ELF-1 (cell line): ENCODE measurements at places on chromosomes 4 and X.

DNA sequence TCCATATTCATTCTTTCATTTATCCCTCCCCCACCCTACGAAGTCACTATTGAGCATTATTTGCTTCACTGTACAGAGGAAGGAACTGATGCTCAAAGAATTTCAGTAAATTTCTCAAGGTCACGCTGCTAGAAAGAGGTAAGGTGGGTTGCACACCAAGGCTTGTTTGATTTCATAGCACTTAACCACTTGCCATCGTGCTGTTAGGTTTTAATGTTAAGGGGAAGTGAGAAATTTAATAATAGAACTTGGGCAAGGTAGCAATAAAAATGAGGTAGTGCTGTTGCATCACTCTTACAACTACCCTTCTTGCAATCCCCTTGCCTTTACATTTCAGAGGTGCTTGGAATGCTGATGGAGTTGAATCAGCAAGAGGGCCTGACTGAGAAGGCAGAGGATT is 343.1 kb downstream of the MID1IP1 start:
- no peak for DNase-seq

- peak; percentile 48 for DNase-seq
Observed at GRCh38 chr4:121277194-121278105, 103.4 kb downstream of the QRFPR start.

DNA sequence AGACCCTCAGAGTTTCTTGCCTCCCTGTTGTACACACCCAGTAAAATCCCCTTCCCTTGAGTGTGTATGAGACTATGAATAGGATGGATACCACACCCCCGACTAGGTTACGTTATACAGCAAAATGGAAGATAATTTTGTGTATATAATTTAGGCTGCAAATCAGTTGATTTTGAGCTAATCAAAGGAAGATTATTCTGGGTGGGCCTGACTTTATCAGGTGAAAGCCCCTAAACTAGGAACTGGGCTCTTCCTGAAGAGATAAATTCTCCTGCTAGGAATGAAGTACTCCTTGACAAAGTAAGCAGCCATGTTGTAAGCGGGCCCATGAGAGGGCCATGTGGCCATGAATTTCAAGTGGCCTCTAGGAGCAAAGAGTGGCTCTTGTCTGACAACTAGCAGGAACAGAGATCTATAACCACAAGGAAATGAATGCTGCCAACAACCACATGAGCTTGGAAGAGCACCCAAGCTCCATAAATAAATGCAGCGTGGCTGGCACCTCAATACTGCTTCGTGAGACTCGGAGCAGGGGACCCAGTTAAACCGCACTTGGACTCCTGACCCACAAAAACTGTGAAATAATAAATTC is 646.4 kb downstream of the IL1RAPL1 start:
- DNase-seq = no peak

DNA sequence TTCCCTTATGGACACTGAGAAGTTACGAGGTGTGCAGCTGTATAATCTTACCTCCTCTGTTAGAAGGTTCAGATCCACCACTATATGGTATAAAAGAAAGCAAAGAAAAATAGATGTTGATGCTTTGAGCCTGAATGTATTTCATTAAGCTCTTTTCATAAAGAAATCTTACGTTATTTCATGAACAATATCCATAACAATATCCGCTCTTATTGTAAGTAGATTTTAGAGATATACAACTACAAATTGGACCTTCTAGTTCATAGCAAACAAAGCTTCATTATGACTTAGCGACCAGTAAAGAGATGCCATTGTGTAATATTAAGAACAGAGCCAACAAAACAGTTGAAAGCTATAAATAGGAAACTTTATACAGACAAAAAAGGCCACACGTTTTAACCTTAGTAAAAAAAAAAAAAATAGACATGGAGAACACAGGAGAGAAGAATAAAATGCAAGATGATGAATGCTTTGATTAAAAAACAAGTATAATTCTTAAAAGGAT is 203.6 kb downstream of the PDGFC start:
- DNase-seq = no peak

DNA sequence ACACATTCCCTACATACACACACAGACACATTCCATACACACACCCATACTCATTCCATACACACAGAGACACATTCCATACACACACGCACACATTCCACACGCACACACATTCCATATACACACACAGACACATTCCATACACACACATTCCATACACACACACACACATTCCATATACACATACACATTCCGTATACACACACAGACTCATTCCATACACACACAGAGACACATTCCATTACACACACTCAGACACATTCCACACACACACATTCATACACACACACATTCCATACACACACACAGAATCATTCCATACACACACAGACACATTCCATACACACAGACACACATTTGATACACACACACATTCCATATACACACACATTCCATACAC is 15.2 kb downstream of the LINC00632 start:
- DNase-seq = no peak

- DNase-seq = no peak
Observed at GRCh38 chr4:113147498-113148111, 98.2 kb downstream of the ANK2 start.

- no peak for DNase-seq
Observed at GRCh38 chrX:18465051-18465450, 39.6 kb downstream of the CDKL5 start.

DNA sequence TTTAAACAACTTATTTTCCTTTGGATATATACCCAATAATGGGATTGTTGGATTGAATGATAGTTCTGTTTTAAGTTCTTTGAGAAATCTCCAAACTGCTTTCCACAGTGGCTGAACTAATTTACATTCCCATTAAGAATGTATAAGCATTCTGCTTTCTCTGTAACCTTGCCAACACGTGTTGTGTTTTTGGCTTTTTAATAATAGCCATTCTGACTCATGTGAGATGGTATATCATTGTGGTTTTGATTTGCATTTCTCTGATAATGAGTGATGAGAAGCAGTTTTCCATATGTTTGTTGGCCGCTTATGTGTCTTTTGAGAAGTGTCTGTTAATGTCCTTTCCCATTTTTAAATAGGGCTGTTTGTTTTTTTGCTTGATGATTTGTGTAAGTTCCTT is 155.6 kb upstream of the PITX2 start:
- no peak for DNase-seq

GRCh38 chr4:2996415-2996814 is 33.0 kb downstream of the GRK4 start:
- DNase-seq = no peak

DNA sequence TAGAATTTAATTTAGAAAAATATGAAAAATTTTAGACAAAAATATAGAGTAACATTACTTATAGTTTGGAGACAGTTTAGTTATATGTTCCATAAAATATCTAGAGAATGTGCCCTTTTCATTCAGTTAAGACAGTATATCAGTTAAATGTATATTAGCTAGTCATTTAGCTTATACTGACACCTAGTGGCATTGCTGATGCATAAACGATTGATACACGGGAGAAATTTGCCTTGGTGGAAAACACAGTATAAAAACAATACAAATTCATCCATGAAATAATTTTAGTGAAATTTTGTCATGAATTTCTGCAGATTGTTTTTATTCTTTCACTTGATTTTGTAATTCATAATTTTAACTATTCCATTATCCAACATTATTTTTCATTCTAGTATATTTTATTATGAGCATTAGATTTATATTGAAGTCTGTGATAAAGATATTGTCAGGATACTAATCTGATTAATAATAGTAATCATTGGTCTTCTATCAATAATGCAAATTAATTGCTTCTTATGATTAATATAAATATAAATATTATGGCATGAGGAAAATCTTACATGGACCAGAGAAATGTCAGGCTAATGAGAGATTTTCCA is 219.0 kb downstream of the TLL1 start:
- no peak for DNase-seq

GRCh38 chr4:109044431-109044830 is 258.0 kb downstream of the COL25A1 start:
- no peak for DNase-seq

GRCh38 chr4:168679819-168680218 is 183.0 kb downstream of the PALLD start:
- DNase-seq = no peak

DNA sequence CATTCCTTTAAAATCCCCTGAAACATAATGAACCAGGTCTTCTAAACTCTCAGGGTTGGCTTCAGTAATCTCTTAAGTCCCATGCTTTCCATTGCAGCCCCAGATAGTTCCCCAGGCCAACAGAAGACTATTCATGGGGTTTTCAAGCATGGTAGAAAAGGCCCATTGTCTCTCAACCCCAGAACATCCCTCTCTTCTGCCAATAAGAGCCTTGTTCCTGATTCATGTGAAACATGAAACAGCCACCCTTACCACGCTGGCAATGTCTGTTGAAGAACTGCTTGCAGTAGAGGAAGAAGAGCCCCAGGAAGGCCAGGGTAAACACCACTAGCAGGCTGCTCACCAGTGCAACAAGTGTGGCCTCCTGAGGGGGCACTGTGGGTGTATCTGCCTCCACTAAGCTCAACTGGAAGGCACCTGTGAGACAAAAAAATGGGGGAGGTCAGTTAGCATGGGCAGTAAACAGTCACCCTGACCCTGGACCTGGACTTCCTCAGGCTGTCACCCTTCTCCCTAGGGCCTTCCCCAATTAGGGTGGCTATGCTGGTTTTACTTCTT is 36.4 kb downstream of the EDA2R start:
- DNase-seq = peak; percentile 4
